ENCODE measurements at places on chromosomes 5 and 9.

- peak; percentile 79 for DNase-seq
Observed at GRCh38 chr5:132238169-132238744, 10.6 kb upstream of the P4HA2 start.

GRCh38 chr5:80516826-80517225 lies 28.9 kb downstream of the FAM151B start:
- peak; percentile 93 for DNase-seq

DNA sequence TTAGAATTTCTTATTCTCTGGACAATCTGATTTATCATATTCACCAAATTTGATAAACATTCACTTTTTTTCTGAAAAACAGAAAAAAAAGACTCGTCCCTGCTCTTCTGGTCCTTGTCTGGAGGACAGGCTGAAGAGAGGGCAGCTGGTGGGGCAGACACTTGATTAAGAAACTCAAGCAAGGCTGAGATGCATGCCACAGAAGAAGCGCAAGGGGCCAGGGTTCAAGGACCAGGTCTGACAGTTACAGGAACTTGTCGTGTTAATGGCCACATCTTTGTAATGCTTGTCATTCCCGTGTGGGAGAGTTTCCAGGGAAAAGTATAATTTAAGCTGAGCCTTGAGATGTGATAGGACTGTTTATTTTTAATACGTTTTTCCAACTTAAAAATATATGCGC lies 40.6 kb upstream of the SHB start:
- DNase-seq: no peak

DNA sequence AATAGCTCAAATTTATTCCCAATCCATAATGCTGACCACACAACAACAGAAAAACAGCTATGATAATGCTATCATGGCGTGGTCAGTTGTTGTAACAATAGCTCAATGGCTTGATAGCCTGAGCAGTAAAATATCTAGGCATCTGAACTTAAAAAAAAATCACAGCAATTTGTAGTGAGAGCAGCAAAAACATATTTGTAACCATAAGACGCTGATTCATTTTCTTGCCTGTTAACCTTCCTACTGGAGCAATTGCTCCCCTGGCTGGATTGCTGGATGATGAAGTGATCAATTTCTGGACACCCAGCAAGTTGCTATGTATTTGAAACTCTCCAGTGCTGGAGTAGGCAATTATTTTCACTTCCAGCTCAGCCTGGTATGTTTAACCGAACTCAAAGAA lies 115.1 kb downstream of the PCSK1 start:
- DNase-seq: no peak

- no peak for DNase-seq
Observed at GRCh38 chr5:124662181-124662781, 84.2 kb downstream of the ZNF608 start.

GRCh38 chr5:170861917-170862766 lies at the start of gene RANBP17:
RANBP17 (plus strand) TSS chr5:170862018.
- DNase-seq: peak; percentile 87

GRCh38 chr5:137935694-137936093 lies 46.4 kb downstream of the PKD2L2 start:
- DNase-seq: no peak
